ENCODE measurements at places on chromosomes 3 and 15.

DNA sequence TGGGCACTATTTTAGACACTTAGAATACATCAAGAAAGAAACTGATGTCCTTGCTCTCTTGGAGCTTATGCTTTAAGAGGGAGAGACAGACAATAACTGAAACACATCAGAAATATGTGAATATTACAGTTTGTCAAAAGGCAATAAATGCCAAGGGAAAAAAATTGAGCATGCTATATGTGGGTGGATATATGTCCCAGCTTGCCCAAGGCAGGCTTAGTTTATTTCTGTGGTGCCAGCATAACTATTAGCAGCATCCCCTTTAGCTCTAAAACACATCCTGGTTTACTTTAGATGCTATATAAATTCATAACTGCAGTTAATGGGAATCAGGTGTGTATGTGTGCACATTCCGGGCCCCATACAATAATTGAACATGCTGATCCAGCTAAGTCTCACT, 191.2 kb upstream of the PDZRN3 start:
- DNase-seq: no peak

GRCh38 chr15:70562906-70563305, 200.5 kb downstream of the UACA start:
- DNase-seq: no peak

DNA sequence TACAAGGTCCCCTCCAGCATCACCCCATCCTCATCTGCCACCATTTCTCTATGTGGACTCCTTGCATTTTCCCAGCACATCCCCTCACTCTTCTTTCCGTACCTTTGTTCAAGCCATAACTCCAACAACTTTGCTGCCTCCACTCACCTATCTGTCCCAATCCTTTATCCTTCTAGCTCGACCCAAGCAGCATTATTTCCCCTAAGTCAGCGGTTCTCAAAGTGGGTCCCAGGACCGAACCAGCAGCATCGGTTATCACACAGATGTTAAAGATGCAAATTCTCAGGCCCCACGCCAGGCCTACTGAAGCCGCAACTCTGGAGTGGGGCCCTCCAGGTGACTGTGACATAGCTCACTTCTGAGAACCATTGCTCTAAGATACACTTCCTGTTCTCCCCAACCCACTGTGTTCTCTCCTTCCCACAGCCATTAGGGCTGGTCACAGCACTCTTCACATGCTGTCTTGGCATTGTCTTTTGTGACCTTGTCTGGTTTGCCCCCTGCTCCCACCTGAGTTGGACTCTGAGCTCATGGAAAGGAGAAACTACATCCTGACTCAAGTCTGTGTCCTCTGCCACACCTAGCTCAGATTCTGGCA, 56.2 kb downstream of the AAGAB start:
- DNase-seq: no peak

- no peak for DNase-seq
Observed at GRCh38 chr3:99962703-99963102, 145.0 kb downstream of the CMSS1 start.

GRCh38 chr3:58899953-58900298, 149.9 kb downstream of the CFAP20DC start:
- no peak for DNase-seq

- no peak for DNase-seq
Observed at GRCh38 chr3:101970905-101971304, 121.6 kb downstream of the NFKBIZ start.

GRCh38 chr3:55482496-55483195, 4.5 kb downstream of the WNT5A start:
- no peak for DNase-seq

- DNase-seq: no peak
Observed at GRCh38 chr15:83404121-83404520, 43.0 kb upstream of the SH3GL3 start.

GRCh38 chr3:111846717-111847116, 12.3 kb upstream of the PHLDB2 start:
- DNase-seq: no peak

DNA sequence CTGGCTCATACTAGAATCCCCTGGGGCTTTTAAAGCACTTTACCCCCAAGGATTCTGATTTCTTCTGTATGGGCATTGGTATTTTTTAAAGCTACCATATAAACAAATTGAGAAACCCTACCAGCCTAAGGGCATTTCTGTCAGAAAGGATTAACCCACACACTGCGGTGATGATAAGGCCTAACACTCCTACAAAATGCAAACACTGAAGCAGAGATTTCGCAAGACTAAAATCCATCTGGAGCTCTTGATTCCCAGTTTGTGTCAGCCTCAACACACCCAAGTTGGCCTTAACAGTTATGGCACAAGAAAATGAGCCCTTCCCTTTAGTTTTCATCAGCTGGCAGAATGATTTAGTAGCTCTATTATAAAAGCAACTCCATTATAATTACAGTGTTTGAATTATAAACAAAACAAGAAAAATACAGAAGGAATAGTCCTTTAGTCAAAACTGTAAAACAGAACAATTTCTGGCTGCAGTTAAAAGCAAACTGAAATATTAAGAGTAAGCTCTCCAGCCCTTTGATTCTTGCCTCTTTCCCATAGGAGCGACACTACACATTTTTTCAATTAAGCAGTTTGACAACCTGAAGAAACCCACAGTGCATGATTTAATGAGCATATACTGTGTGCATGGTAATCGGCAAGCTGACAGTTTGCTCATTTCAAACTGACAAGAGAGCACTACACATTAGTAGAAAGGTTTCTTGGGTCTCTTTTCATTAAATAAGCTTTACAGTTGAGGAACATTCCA, 441.2 kb downstream of the FHIT start:
- no peak for DNase-seq

GRCh38 chr3:112472691-112473090, 26.6 kb downstream of the BTLA start:
- DNase-seq: no peak

GRCh38 chr3:182220471-182220870, 508.7 kb downstream of the SOX2 start:
- DNase-seq: no peak

- no peak for DNase-seq
Observed at GRCh38 chr15:32856753-32857152, 138.9 kb downstream of the GREM1 start.

GRCh38 chr3:190224863-190225692, 97.2 kb downstream of the CLDN1 start:
- no peak for DNase-seq

DNA sequence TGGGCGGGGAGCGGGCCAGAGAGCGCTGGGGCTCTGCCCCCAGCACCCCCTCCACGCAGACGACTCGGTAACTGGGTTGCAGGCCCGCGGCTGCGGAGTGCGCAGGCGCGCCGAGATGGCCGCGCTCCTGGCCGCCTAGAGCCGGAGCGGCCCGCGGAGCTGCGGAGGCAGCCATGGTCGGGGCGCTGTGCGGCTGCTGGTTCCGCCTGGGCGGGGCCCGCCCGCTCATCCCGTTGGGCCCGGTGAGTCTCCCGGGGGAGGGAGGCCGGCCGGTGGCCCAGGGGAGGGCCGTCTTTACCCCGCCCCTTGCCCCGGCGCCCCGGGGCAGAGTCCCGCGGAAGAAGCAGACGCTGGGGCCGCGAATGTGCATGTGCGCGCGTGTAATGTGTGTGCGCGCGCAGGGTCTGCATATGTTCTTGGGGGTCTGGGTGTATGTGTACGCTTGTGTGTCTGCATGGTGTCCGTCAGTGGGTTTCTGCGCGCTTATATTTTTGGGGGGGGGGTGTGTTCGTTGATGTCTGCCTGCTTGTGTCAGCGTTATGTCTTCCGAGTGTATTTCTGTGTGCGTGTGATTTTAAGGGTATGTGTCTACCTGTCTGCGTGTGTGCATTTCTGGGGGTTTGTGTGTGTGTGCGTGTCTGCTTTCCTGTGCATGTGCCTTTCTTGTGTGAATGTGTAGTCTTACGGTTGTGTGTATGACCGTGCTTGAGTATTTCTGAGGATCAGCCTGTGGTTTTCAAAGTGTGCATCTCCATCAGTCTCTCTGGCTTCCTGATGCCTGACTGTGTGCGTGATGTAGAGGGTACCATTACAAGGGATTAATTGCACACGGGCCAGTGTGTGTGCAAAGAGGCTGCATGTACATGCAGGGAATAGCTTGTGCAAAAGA, at the start of gene ABHD14A:
ABHD14A (plus strand) TSS at position 102 of the 889 bp plus-strand sequence; CDS start at position 174, 72 bp downstream.
- peak; percentile 30 for DNase-seq

DNA sequence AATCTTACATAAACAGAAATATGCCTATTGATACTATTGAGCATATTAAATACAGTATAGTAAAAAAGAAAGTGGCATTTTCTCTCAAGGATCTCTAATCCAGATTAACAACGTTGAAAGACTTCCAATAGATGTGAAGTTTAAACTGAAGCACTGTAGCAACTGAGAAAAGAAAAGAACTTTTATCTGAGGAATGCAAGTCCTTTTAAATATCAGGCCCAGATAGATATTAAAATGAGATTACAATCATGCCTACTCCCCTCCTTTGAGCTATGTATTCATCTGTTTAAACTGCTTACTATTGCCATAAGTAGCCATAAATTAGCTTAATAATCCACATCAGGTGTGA, 102.3 kb downstream of the TFDP2 start:
- DNase-seq: no peak

DNA sequence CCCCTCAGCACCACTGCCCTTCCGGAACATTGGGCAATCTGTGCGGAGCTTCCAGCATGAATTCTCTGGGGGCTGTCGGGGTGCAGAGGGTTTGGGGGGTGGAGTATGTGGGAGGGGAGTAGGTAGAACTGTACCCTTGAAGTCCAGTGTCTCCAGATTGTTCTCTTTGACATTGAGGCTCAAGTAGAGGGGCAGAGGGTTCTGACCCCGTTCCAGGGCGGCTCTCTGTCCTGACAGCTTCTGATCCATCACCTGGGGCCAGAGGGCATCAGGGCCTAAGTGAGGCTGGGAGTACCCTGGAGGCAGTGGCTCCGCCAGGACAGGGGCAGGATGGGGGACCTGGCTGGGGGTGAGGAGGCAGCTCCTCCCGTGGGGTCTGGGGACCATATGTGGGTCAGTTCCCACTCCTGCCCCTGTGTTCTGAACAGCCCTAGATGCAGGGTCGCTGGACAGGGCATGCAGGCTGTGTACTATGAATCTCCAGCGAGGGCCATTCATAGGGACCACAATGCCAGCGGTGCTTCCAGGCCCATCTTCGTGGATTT, 22.1 kb downstream of the PLA2G4D start:
- DNase-seq: no peak

GRCh38 chr3:160851629-160852210, 95.7 kb downstream of the PPM1L start:
- no peak for DNase-seq

GRCh38 chr15:42151736-42152135, 4.7 kb downstream of the PLA2G4F start:
- DNase-seq: no peak

DNA sequence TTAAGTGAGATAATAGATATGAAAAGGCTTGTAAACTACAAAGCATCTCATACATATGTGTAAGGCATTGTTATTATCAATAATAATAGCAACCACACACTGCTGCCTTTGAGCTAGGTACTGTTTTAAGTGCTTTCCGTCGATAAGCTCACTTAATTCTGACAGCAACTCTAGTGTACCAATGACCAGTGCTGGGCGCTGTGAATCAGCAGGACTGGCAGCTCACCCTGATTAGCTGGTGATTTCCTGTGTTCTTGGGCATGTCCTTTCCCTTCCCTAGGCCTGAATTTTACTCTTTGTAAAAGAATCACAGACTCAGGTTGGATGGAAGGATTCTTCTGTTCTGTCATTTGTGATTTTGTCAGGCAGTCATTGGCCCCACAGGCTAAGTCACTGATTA, 215.6 kb downstream of the LPP start:
- DNase-seq: no peak

DNA sequence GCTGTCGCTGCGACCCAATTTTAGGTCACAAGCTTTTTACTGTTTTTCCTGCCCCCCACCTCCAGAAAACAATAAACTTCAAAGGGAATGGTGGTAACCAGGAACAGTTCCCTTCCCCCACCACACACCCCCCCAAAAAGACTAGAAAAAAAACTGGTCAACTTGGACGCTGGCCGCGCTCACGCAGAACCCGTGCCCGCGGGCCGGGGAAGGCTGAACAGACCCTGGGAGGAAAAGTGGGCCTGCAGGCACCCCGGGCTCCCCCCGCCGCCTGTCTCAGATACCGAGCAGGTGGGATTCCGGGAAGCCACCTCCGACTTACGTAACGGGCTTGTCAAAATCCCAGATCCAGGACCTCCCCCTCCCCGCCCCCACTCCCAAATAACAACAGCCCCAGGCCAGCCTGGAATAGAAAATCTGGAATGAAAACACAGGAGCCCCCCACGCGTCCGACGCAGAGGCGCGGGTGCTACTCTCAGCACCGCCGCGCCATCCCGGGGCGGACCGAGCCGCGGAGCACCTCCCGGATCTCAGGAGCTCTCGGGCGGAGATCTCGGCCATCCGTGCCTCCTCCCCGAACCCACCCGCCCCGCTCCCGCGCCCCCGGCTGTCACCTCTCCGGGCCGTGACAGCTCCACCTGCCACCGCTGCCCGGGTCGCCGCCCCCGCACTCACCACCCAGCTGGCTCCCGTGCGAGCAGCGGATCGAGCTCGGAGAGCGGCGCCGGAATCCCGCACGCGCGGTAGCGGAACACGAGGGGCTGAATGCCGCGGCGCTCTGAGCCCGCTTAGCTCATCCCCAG, 557 bp downstream of the DENND4A start:
- peak; percentile 23 for DNase-seq

GRCh38 chr3:61532739-61533500, 28.5 kb upstream of the PTPRG start:
- no peak for DNase-seq

DNA sequence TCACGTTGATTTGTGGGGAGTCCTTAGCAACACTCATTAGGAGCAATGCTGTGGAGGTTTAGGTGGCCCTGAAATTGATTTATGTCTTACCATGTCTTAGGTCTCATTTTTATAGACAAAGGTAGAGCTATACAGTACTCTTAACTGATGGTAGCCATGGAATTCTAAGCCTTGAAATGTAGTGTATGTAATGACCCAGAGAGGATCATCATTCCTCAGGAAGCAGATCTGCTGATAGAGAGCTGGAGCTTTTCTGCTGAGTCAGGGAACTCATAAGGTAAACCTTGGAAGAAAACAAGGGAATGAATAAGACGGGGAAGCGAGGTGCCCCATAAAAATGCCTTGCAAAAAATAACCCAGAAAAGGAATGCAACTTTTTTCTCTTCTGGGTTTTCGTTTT, 34.0 kb upstream of the ZNF639 start:
- DNase-seq: no peak

DNA sequence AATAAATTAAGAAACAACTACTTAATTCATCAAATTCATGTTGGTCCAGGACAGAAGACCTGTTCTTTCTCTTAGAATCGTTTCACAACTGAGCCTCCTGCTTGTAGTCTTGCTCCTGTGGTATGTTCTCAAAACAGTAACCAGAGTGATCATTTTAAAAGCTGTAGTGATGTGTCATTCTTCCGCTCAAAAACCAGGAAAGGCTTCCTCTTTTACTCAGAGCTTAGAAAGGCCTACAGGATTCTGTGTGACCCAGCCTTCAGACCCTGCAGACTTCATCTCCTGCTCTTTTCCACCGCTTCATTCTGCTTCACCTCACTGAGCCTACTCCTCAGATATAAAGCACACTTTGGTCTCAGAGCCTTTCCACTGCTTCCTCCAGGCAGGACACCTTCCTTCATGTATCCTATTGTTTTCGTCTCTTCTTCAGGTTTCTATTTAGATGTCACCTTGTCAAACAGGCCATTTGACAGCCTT, 22.7 kb downstream of the ST6GAL1 start:
- no peak for DNase-seq

- no peak for DNase-seq
Observed at GRCh38 chr15:98395974-98396610, 252.2 kb upstream of the IGF1R start.

Measured in stimulated activated CD8-positive, alpha-beta memory T cell treated with anti-CD3 and anti-CD28 coated beads, Interleukin-2, amount 100 ng/mL, for 1 hour (primary cell).